ENCODE measurements at places on chromosomes 4 and X. TPM values are rescaled to one million over a fixed set of nuclear protein-coding genes. Genes with fewer than 3 reads are reported as not detected.

DNA sequence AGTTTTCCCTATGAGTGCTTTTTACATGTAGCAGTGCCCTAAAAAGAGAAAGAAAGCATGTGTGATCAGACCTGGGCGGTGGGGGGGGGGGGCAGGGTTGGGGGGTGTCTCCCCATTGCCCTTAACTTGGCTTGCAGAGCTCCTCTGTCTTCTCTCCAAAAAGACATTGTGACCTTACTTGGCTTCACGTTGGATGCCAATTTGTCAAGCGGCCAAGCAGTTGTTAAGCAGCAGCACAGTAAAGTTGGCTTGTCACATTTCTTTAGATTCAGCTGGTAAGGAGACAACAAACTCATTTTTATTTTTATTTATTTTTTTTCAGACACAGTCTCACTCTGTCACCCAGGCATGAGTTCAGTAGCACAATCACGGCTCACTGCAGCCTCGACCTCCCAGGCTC is 57.3 kb upstream of the ZNF157 start:
- H3K4me3 ChIP-seq, result no peak overlapping the region
- no peaks in the 10 kb centered on the region for H3K36me3 ChIP-seq
- no peak for DNase-seq
- H3K27ac ChIP-seq, result no peak overlapping the region

DNA sequence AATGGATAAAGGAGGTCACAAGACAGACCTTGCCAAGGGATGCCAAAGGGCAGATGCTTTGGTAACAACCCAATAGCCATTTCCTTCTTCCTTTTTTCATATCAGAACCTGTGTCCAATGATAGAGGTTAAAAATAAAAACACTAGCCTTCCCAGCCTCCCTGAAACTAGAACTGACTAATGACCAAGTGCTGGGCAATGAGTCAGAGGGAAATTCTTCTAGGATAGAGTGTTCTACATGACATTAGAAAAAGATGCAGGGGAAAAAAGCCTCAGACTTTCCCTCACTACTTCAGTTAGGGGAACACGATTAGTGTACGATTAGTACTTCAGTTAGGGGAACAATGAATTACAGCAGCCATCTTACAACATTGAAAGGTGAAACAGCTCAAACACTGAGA is 29.3 kb upstream of the FAM47C start:
- H3K4me1 ChIP-seq, result no peaks in the 10 kb centered on the region
- H3K27ac ChIP-seq, result no peak overlapping the region
- H3K36me3 ChIP-seq, result no peaks in the 10 kb centered on the region
- no peak for DNase-seq
- no peak overlapping the region for H3K4me3 ChIP-seq
- no peaks in the 10 kb centered on the region for H3K27me3 ChIP-seq

The SULT1E1 gene
- not detected for total RNA-seq

- H3K27me3 ChIP-seq, result no peaks in the 10 kb centered on the region
- H3K27ac ChIP-seq, result peak overlapping the region; percentile 94
- H3K4me3 ChIP-seq, result peak overlapping the region; percentile 87
- H3K36me3 ChIP-seq, result peaks cover 60% of the 10 kb centered on the region
- peaks cover 52% of the 10 kb centered on the region for H3K4me1 ChIP-seq
Measured at GRCh38 chr4:25235401-25235800, 1.6 kb downstream of the PI4K2B start.

DNA sequence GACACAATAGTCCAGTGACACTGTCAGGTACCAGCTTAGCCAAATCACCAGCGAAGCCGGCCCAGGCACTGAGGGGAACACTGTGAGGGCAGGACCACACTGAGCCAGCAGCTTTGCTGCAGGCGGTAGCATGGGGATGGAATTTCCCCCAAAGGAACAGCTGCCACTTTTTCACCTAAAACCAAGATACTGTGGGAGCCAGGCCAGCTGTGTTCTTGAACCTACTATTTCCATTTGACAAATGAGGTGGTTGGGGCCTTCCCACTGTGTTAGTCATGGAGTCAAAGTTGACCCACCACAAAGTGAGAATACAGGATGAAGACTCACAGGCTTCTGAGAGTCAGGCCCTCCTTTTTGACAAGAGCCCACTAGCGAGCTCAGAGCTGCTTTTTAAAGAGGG is 70.7 kb upstream of the SH3RF1 start:
- no peak for DNase-seq
- no peak overlapping the region for H3K4me3 ChIP-seq
- H3K27ac ChIP-seq, result no peak overlapping the region
- H3K36me3 ChIP-seq, result no peaks in the 10 kb centered on the region
- H3K4me1 ChIP-seq, result no peaks in the 10 kb centered on the region
- H3K27me3 ChIP-seq, result no peaks in the 10 kb centered on the region

The MAOB gene
- total RNA-seq, result not detected
